NCI-H2029 (cell line): ENCODE measurements at places on chromosomes 2 and 18.

- no peak for DNase-seq
Measured at GRCh38 chr2:48258481-48259149, 271.3 kb upstream of the STON1 start.

- no peak for DNase-seq
Measured at GRCh38 chr2:162074928-162075688, 1.1 kb upstream of the DPP4 start.

- DNase-seq = no peak
Measured at GRCh38 chr2:181995289-181995688, 9.6 kb downstream of the PPP1R1C start.

- no peak for DNase-seq
Measured at GRCh38 chr2:189300916-189301315, 121.4 kb upstream of the COL5A2 start.
